Foreskin fibroblast (primary cell): ENCODE measurements at places on chromosomes 6 and 20.

DNA sequence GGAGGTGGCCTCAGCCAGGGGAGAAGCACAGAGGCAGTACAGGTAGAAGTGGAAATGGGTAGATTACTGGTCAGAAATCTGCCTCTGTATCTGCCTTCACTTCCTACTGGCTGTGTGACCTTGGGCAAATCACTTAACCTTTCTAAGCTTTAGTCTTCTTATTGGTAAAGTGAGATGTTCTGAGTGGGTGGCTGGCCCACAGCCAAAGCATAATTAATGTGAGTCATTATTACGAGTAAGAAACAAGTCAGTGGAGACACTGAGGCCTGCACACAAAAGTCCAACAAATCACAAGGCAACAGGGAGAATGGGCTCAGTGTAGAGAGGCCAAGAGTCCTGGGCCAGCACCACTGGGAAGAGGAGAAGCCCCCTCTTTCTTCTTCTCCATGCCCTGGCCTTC lies 39.1 kb downstream of the NRN1 start:
- peak; percentile 24 for DNase-seq

DNA sequence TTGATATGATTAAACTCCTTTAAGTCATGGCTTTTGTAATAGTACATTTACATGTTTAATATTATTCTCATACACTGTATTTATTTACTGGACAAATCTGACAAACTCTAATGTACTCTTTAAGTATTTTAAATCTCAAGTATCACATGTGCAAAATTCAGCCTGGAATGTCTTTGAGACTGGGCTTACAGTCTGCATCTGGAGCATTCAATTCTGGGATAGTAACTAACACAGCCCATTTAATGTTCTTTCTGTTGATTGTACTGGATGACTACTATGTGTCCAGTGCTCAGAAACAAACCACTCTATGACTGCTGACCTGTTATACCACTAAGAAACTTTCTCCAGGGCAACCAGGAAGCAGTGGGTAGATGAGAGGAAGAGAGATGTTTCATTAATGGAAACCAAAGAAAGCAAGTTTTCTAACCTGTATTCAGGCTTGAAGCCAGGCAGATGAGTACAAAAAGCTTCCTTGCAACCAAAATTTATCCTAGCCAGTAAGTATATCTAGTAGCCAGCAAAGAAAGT lies 26.8 kb downstream of the FBXL4 start:
- no peak for DNase-seq

DNA sequence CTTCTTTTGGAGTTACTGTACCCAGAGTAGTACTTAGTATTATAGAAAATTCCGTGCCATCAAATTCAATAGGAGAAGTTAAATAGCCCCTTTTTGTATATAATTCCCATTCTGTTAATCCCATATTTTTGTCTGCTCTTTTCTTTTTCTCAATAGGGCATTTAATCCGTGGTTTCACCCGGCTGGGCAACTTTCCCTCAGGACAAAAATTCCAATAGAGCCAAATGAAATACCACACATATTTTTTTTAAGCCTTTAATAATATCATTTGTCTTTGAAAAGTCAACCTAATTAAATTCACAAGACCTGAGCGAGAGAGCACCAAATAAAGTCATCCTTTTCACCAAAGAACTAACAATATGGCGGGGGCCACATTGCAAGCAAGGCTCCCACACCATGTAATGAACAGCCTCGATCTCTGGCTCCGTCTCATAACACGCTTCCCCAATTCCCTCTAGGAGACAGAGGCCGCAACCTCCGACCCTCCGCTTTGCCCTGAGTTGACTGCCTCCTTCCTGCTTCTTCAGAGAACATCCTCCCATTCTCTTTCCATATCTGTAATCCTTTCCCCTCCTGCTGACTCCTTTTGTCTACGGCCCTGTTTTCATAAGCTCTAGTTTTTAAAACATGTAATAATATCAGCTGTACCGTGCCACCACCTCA lies 13.6 kb downstream of the NHSL1 start:
- no peak for DNase-seq

- DNase-seq, result peak; percentile 24
Observed at GRCh38 chr6:26157251-26158075, 70.2 kb downstream of the HFE start.

DNA sequence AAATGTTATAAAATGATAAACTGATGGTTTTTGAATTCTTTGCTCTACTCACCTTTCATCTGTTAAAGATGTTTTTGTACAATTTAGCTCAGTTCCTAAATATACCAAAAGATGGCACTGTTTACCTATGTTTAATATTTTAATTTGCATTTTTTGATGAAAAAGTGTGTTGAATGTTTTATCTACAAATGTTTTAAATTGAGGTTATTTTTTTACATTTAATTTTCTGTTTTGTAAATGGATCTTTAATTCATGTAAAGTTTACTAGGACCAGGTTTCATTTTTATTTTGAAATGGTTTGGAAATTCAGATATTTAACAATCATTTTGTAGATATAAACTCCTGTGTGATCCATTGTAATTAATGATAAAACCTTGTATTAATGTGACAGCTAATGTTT lies 30.0 kb downstream of the CDKAL1 start:
- no peak for DNase-seq

GRCh38 chr20:23290761-23291574 lies 59.6 kb upstream of the NXT1 start:
- no peak for DNase-seq

GRCh38 chr6:63572747-63573075 lies 431 bp downstream of the LOC128125822 start:
- no peak for DNase-seq

DNA sequence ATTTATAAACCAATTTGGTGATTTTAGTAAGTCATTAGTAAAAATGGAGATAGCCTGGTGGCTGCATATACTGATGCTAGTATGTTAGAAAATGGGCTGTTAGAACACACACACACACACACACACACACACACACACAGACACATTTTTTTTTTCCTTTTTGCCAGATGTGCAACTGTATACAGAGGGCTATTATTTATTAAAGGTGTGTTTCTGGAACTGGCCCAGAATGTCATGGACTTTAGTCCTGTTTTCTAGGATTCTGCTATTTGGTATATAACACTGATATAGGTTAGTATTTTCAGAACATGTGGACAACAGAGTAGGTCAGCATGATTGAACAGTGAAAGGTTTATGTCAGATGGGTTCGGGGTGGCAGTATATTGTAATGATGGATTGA lies 12.4 kb downstream of the MYO6 start:
- DNase-seq, result no peak

GRCh38 chr6:116648156-116648555 lies 20.4 kb downstream of the ZUP1 start:
- peak; percentile 20 for DNase-seq

- DNase-seq, result peak; percentile 19
Observed at GRCh38 chr20:10992731-10993130, 318.9 kb upstream of the JAG1 start.

GRCh38 chr20:62550087-62550632 lies 74.4 kb upstream of the GATA5 start:
- DNase-seq, result no peak

- DNase-seq, result no peak
Observed at GRCh38 chr6:98574984-98575383, 259.4 kb upstream of the POU3F2 start.

GRCh38 chr20:24303393-24304170 lies 165.8 kb upstream of the SYNDIG1 start:
- DNase-seq, result peak; percentile 6
